Epithelial cell of proximal tubule (primary cell): ENCODE measurements at places on chromosomes 4 and X. TPM values are rescaled to one million over a fixed set of nuclear protein-coding genes. Genes with fewer than 3 reads are reported as not detected.

RENBP gene
- total RNA-seq: 0.92 and 1.5 TPM in 2 replicates

CT45A10 gene
- total RNA-seq: not detected in 2 replicates

EGF gene
- total RNA-seq: 0.36 and 0.46 TPM in 2 replicates

ZNF718 gene
- total RNA-seq: 4.2 and 6.9 TPM in 2 replicates

CLDN24 gene
- total RNA-seq: not detected in 2 replicates

CT83 gene
- total RNA-seq: not detected in 2 replicates

ARHGAP36 gene
- not detected in 2 replicates for total RNA-seq

TMEM271 gene
- total RNA-seq: not detected in 2 replicates

MAGEA9B gene
- not detected in 2 replicates for total RNA-seq

ZNF157 gene
- 0.07 TPM in 1 of 2 replicates, not detected in the other for total RNA-seq

FHIP1A gene
- total RNA-seq: 8.5 and 17.0 TPM in 2 replicates

TLR1 gene
- total RNA-seq: 0.51 and 0.98 TPM in 2 replicates

SGCB gene
- 8.0 and 12.7 TPM in 2 replicates for total RNA-seq

CD38 gene
- total RNA-seq: not detected in 2 replicates

ARSH gene
- total RNA-seq: 0.07 TPM in 1 of 2 replicates, not detected in the other

CYTL1 gene
- 8.1 and 13.1 TPM in 2 replicates for total RNA-seq

TBC1D8B gene
- total RNA-seq: 1.2 and 1.7 TPM in 2 replicates

FAM90A26 gene
- not detected in 2 replicates for total RNA-seq

NIPAL1 gene
- 3.9 and 8.7 TPM in 2 replicates for total RNA-seq

MAGIX gene
- 8.3 and 9.6 TPM in 2 replicates for total RNA-seq

ASB12 gene
- total RNA-seq: 0.07 TPM in 1 of 2 replicates, not detected in the other

GSPT2 gene
- 4.5 and 6.4 TPM in 2 replicates for total RNA-seq

ADH7 gene
- not detected in 2 replicates for total RNA-seq

SLITRK2 gene
- 0.07 TPM in 1 of 2 replicates, not detected in the other for total RNA-seq

PNMA3 gene
- 0.22 and 0.69 TPM in 2 replicates for total RNA-seq

NR3C2 gene
- 0.98 and 1.5 TPM in 2 replicates for total RNA-seq

TRMT10A gene
- total RNA-seq: 9.9 and 10.2 TPM in 2 replicates

PPP4R3C gene
- not detected in 2 replicates for total RNA-seq

TMSB15B gene
- 13.9 and 32.8 TPM in 2 replicates for total RNA-seq

SORCS2 gene
- 0.22 and 0.29 TPM in 2 replicates for total RNA-seq

PASD1 gene
- not detected in 2 replicates for total RNA-seq

KCND1 gene
- total RNA-seq: 0.51 and 1.1 TPM in 2 replicates

ZNF674 gene
- 0.75 and 2.0 TPM in 2 replicates for total RNA-seq

CTAG2 gene
- total RNA-seq: not detected in 2 replicates

GAGE12E gene
- not detected in 2 replicates for total RNA-seq
